Fibroblast of pulmonary artery (primary cell): ENCODE measurements at places on chromosomes 13 and 19.

DNA sequence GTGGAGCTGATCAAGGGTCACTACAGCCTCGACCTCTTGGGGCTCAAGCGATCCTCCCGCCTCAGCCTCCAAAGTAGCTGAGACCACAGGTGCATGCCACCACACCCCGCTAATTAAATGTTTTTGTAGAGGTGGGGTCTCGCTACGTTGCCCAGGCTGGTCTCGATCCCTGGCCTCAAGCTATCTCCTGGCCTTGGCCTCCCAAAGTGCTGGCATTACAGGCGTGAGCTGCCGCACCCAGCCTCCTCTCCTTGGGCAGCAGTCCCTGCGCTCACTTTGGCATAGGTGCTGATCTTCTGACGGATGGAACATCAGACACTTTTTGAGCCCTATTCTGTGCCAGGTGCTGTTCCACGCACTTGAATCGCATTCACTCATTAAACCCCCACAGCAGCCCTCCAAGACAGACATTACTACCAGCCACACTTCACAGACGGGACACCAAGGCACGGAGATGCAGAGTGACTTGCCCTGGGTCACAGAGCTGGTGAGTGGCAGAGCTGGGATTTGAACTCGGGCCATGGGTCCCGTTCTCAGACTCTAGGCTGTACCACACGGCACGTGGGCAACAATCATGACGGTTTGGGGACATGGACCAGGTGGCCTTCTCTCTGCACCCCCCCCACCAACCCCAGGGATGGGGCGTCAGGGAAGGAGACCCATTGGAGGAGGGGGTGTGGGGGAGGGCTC lies 3.2 kb downstream of the MEIS3 start:
- DNase-seq: no peak

GRCh38 chr13:45060062-45060461 lies 60.2 kb upstream of the GTF2F2 start:
- no peak for DNase-seq

DNA sequence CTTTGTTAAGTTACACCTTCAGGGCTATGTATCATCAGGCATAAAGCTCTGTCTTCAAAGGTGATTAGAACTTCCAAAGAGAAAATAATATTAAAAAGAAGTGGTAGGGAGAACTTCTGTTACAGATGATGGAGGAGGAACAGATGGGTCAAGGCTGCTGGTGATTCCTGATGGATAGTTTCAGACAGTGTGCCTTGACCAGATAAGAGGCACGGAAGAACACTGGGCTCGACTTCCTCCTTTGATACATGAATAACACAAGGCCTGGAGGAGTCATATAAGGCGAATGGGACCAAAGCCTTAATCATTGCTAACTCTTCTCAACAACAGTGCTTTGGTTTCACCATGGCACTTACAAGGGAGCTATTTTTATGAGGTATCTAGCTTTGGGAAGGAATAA lies 128.1 kb upstream of the RXFP2 start:
- DNase-seq: no peak

DNA sequence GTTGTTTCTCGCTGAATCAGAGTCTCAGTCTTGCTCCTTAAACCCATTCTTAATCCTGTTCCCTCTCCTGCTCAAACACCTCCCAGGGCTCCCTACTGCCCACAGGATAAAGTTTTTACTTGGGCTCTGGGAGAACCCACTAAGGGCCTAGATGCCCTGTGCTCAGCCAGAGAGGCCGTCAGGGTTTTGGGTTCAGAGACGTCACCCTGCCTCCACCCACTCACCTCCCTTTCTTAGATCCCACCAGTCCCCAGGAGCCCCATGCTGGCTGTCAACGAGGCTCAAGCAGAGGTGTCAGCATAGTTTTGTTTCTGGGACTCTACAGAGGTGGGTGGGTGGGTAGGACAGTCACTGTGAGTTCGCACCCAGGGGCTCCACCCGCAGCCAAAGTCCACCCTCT lies 15.5 kb upstream of the CYP4F2 start:
- no peak for DNase-seq

GRCh38 chr19:34838248-34838647 lies 65.2 kb upstream of the ZNF599 start:
- DNase-seq: peak; percentile 41

DNA sequence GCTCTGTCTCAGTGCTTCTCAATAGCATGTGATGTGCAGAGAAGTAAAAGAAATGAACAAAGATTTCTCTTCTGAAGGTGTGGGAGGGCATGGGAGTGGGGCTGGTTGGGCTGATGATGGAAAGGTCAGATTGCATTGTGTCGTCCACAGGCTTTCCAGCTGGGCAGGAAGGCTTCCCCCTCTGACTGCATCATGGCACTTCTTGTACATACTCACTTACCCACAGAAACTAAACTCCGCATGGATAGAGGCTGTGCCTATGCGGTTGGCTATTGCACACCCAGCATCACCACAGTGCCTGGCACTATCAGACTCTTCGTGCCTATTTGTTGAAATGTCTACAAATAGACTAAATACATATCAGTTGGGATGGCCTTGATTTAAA lies 24.4 kb upstream of the TNFSF11 start:
- DNase-seq: no peak

GRCh38 chr13:112880221-112880641 lies 88.8 kb upstream of the MCF2L start:
- DNase-seq: no peak

GRCh38 chr13:39209731-39210531 lies 171.7 kb downstream of the NHLRC3 start:
- DNase-seq: peak; percentile 3

- no peak for DNase-seq
These were observed 17.8 kb downstream of the ALOX5AP start for GRCh38 chr13:30753030-30753616.

DNA sequence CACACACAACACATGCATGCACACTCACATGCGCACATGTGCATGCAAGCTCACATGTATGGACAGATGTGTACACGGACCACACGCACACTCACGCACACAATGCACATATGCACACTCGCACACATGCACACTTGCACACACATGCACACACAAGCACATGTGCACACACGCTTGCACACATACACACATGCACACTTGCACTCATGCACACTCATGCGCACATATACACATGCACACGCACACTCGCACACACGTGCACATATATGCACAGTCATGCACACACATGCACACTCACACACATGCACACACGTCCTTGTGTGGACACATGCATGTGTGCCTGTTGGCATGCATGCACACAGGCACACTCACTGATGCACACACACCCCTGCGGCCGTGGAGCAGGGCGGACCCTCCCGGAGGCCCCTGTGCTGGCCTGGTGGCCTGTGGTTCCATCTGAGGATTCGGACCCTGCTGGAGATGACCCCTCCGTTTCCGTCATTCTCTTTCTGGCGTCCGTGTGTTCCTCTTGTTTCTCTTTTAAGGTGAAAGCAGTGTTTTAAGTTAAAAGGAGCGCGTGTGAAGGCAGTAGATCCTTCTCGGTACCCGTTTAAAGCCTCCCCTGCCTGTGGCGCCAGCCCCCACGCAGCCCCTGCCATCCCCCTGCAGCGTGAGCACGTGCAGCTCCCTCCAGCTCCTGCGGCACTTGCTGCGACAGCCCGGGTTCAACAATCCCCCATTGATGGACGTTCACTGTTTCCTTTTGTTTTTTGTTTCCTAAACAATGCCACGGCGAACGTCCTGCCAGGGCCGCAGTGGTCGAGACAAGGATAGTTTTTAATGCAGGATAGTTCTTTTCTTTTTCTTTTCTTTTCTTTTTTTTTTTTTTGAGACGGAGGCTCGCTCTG lies 5.6 kb downstream of the NDUFS7 start:
- DNase-seq: no peak

DNA sequence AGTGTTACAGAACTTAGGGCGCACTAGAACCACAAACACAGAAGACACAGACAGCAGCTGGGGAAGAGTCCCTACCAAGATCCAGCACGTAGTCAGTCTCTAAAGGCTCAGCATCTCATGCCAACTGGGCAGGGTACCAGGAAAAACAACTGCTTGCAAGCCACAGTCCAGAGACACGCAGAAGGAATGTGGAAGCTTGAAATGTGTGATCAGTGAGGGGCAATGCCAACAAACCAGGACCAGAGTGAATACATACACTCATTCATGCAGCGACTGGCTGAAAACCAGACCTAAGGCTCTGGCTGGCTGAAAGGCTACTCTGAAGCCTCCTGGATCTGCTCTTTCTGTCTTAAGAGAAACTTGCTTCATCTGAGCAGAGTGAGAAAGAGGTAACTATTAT lies 1484.8 kb downstream of the EFNB2 start:
- DNase-seq: peak; percentile 9
